ENCODE measurements at places on chromosomes 7 and 10.

GRCh38 chr7:10577866-10578374 lies 395.8 kb upstream of the PHF14 start:
- DNase-seq: no peak

DNA sequence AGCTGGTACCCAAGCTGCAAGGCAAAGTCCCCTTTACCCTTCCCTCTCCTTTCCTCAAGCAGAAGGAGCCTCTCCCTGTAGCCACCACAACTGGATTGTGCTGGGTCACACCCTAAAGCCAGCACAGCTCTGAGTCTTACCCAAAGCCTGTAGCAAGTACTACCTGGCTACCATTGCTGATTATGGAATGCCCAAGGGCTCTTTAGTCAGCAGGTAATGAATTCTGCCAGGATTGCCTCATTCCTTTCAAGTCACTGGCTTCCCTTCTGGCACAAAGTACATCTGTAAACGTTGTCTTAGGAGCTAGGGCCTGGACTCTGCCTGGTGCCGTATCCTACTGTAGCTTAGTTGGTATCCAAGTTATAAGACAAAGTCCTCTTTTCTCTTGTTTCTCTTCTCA lies 52.0 kb downstream of the FAS start:
- no peak for DNase-seq

GRCh38 chr10:127456122-127456521 lies 93.0 kb upstream of the NPS start:
- DNase-seq: no peak

- DNase-seq: no peak
Measured at GRCh38 chr7:80187727-80188126, 53.1 kb downstream of the GNAI1 start.

DNA sequence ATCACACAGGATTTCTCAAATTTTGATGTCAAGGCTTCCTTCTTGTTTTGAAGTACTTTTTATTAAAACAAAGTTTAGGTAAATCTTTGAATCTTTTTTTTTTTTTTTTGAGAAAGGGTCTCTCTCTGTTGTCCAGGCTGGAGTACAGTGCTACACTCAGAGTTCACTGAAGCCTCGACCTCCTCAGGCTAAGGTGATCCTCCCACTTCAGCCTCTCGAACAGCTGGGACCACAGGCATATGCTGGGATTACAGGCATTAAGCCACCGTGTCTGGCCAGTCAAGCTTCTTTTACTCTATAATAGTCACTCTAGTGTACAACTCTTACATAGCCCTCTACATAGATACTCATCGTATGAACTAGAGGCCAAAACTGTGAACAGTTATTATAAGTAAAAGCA lies 3.4 kb downstream of the RUFY2 start:
- DNase-seq: no peak

- no peak for DNase-seq
Measured at GRCh38 chr10:121959671-121960070, 15.3 kb downstream of the NSMCE4A start.

DNA sequence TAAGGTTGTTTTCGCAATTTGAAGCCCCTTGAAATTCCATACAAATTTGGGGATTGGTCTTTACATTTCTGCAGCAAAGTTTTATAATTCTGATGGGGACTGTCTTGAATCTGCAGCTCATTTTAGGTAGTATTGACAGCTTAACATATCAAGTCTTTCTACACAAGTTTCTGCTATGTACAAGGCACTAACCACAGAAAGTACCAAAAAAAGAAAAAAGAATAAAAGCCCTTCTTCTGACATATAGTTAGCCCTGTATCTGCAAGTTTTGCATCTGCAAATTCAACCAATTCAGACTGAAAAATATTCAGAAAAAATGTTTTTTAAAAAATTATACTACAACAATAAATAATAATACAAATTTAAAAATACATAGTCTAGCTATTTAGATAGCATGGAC lies 15.3 kb downstream of the POT1 start:
- no peak for DNase-seq

- DNase-seq: no peak
Measured at GRCh38 chr7:50564640-50565558, at the start of gene DDC. TSS of gene DDC (minus strand) at chr7:50565405. CDS start at chr7:50544085, 21,320 bp downstream.
